ENCODE measurements at places on chromosomes 7 and 10. TPM values are rescaled to one million over a fixed set of nuclear protein-coding genes. Genes with fewer than 3 reads are reported as not detected.
A peak's percentile ranks its signal among the peaks of the same experiment; 100 is the strongest.

- H3K4me1 ChIP-seq, result peaks cover 15% of the 10 kb centered on the region
- H3K27me3 ChIP-seq, result no peaks in the 10 kb centered on the region
- H3K27ac ChIP-seq, result no peak overlapping the region
- H3K4me3 ChIP-seq, result no peak overlapping the region
- H3K36me3 ChIP-seq, result no peaks in the 10 kb centered on the region
- DNase-seq, result no peak
These were observed 152.6 kb downstream of the PLCE1 start for GRCh38 chr10:94146313-94146712.

DNA sequence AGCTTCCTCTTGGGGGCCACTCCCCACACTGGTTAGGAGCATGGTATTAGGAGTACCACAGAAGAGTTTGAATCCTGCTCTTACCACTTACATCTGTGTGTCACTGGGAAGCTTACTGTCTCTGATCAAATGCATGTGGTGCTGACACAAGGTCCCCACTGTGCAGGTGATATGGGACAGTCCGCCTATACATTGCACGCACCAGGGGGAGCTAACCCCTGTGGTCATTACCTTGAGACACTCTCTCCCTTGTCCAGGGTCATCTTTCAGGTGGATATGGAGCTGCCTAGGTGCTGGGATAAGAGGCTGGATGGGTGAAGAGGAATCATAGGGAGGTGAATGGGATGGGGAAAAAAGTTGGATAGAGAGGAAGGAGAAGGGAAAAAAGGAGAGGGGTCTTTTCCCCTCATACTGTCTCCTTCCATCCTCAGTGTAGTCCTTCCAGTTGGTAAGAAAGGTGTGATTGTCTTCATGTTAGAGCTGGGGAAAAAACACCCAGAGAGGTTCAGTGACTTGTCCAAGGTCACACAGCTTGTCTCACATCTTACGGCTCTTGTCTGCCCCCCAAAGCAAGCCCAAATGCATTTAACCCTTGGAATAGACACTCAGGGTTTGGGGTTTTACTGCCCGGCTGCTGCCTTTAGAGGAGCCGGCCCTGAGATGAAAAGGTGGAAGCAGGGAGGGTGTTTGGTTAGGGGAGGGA, 125.9 kb downstream of the CDH23 start:
- no peaks in the 10 kb centered on the region for H3K4me1 ChIP-seq
- H3K27me3 ChIP-seq, result no peaks in the 10 kb centered on the region
- H3K4me3 ChIP-seq, result no peak overlapping the region
- DNase-seq, result no peak
- no peak overlapping the region for H3K27ac ChIP-seq

DNA sequence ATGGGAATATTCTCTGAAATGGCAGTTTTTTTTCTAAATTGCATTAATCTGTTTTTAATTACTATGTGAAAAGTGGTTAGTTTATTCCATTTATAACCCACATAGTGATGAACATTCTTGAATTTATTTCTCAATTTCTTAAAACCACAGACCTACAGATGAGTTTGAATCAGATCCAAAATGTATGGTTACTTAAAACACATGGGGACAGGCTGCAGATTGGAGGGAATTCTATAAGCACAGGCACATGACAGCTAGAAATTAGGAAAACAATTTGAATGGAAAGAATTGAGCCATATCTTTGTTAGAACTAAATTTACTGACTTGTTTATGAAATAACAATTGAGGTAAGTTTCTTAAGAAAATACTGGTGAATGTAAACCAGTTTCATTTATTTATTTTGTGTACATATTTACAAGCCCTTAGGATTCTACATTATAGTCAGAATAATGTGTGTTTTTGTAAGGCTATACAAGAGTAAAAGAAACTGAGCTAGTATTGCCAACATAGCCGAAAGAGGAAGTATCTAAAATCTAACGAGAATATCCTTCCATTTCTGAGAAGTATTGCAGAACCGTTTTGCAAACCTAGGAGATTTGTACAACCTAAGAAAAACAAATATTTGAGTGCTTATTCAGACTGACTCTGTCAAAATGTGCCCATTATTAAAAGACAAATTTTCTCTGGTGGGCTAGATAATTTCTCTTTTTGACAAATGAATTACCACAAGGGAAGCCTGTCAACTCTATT, 434.3 kb upstream of the SEMA3D start:
- no peaks in the 10 kb centered on the region for H3K36me3 ChIP-seq
- no peaks in the 10 kb centered on the region for H3K27me3 ChIP-seq
- H3K4me3 ChIP-seq, result no peak overlapping the region
- no peak for DNase-seq
- H3K4me1 ChIP-seq, result no peaks in the 10 kb centered on the region

DNA sequence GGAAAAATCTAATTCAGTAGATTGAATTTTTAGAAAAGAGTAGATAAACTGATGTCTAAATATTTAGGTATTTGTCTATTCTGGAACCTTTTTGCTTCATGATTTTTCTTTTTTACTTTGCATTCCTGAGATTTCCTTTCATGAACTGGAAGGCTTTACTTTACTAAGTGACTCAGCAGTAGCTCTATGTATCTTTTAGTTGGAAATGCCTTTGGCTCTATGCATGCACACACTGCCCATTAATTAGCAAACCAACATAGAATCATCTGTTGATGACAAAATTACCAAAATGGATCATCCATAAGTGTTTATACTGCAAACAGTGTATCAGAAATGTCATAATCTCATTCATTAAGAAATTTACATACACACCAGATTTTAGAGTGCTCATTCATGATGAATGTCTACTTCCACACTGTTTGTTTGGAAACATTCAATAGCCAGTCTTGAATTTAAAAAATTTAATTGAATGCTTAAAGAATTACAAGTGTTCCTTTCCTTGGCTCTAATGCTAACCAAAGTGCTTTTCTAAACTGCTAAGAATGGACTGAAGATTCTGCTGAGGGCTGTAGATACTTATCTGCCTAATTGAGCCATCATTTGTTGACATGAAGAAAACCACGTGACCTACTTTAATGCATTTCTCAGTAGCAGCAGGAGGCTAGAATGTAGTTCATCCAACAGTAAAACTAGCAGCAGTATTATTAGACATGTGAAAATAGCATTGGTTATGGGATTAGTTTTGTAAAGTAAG, 282.0 kb downstream of the ADK start:
- no peaks in the 10 kb centered on the region for H3K36me3 ChIP-seq
- H3K27ac ChIP-seq, result no peak overlapping the region
- H3K27me3 ChIP-seq, result no peaks in the 10 kb centered on the region
- no peak for DNase-seq

The TRPV5 gene
- total RNA-seq, result not detected

DNA sequence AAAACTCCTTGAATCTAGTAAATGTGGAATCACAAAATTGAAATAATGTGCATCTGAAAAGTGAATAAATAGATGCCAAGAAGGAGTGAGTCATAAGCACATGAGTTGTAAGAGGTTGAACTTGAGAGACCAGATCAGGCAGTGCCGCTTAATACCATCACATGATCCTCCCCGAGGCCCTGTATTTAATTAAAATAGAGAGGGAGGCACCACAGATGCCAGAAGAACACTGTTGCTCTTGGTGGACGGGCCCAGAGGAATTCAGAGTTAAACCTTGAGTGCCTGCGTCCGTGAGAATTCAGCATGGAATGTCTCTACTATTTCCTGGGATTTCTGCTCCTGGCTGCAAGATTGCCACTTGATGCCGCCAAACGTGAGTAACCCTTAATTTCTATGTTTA, at the start of gene GPNMB:
Gene GPNMB, plus strand, starts transcription at position 221 of the 400 bp plus-strand sequence. Its CDS starts 83 bp downstream, at position 304.
- no peaks in the 10 kb centered on the region for H3K36me3 ChIP-seq
- peaks cover 6% of the 10 kb centered on the region for H3K4me1 ChIP-seq

The OR2A42 gene
- 0.33 TPM for total RNA-seq

The MBL2 gene
- not detected for total RNA-seq

DNA sequence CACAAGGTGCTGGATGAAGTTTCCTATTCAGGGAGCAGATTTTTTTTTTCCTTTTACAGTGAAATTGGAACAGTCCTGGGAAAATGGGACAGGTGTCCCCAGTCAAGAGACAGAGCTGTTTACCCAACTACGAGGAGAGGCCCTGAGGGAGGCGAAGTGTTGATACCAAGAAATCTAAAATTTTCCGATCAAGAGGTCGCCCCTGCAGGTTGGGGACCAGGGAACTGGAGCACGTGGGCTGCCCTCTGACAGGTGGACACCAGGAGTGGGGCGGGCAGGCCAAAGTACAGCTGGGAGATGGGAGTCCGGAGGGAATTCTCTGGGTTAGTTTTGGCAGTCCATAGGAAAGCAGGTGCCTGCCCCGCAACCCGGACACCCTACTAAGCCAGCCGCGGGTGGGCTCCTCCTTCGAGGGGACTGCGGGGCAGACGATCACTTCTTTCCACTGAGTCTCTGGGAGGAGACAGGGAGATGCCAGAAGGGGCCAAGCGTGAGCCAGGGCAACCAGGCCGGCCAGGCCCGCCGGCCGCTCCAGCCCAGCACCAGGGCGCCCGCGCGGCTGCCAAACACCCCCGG, 965 bp upstream of the CAMK1D start:
- peak overlapping the region; percentile 59 for H3K4me3 ChIP-seq
- H3K27me3 ChIP-seq, result peaks cover 5% of the 10 kb centered on the region
- H3K27ac ChIP-seq, result peak overlapping the region; percentile 73
- H3K36me3 ChIP-seq, result no peaks in the 10 kb centered on the region
- DNase-seq, result no peak
- H3K4me1 ChIP-seq, result peaks cover 12% of the 10 kb centered on the region

- H3K4me3 ChIP-seq, result no peak overlapping the region
- H3K27ac ChIP-seq, result no peak overlapping the region
- peaks cover 4% of the 10 kb centered on the region for H3K4me1 ChIP-seq
- no peak for DNase-seq
- H3K36me3 ChIP-seq, result no peaks in the 10 kb centered on the region
- H3K27me3 ChIP-seq, result peaks cover 11% of the 10 kb centered on the region
These were observed 5.1 kb downstream of the GSTO2 start for GRCh38 chr10:104273899-104274575.

DNA sequence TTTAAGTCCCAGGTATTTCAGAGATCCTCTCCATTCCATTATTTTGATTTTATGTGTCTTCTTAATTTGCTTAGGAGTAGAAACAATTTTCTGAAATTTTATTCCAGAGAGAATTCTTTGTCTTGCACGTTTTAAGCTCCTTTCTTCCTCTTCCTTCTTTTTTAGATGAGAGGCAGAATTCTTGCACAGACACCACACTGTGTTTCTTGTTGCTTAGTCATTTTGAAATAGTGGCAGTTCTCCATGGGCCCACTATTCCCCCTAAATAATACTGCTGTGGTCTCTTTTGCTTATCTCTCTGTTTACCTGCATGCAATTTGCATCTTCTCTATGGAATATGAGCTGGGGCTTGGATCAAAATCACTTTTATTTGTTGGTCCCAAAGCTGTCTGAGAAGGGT, 54.3 kb upstream of the WAC start:
- no peaks in the 10 kb centered on the region for H3K4me1 ChIP-seq
- H3K36me3 ChIP-seq, result no peaks in the 10 kb centered on the region
- H3K4me3 ChIP-seq, result no peak overlapping the region
- no peak for DNase-seq
- no peaks in the 10 kb centered on the region for H3K27me3 ChIP-seq

The LIPF gene
- total RNA-seq, result not detected

The LBX1 gene
- 25.9 TPM for total RNA-seq

The MOGAT3 gene
- not detected for total RNA-seq

The COL17A1 gene
- not detected for total RNA-seq

The ZNF33A gene
- total RNA-seq, result 31.1 TPM

The GIMAP8 gene
- 5.4 TPM for total RNA-seq

The CDH23 gene
- total RNA-seq, result 1.6 TPM

- H3K4me1 ChIP-seq, result peaks cover 12% of the 10 kb centered on the region
- DNase-seq, result no peak
- no peaks in the 10 kb centered on the region for H3K27me3 ChIP-seq
- H3K27ac ChIP-seq, result peak overlapping the region; percentile 78
- H3K36me3 ChIP-seq, result no peaks in the 10 kb centered on the region
These were observed 461 bp upstream of the ETV1 start for GRCh38 chr7:13989949-13990305.

- H3K4me1 ChIP-seq, result no peaks in the 10 kb centered on the region
- DNase-seq, result no peak
- no peak overlapping the region for H3K27ac ChIP-seq
- H3K36me3 ChIP-seq, result no peaks in the 10 kb centered on the region
These were observed 170.4 kb upstream of the C7orf33 start for GRCh38 chr7:148419856-148420832.

- no peaks in the 10 kb centered on the region for H3K36me3 ChIP-seq
- H3K27me3 ChIP-seq, result no peaks in the 10 kb centered on the region
- H3K4me1 ChIP-seq, result no peaks in the 10 kb centered on the region
- no peak for DNase-seq
- H3K27ac ChIP-seq, result no peak overlapping the region
These were observed 144.6 kb upstream of the GPR26 start for GRCh38 chr10:123521556-123521955.

DNA sequence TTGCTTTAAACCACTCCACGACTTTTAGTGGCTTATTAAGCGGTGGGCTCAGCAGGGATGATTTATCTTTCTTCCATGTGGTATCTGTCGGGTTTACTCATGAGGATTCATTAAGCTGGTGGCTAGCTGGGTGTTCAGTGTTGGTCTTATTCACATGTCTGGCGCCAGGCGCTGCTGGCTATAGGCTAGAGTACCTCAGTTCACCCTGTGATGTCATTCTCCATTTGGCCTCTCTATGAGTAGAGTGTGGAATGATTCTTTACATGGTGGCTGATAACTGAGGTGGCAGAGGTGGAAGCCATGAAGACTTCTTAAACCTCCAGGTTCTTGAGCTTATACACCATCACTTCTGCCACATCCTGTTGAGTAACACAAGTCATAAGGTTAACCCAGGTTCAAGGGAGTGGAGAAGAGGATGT, 115.4 kb downstream of the MLLT10 start:
- H3K27me3 ChIP-seq, result no peaks in the 10 kb centered on the region
- no peaks in the 10 kb centered on the region for H3K36me3 ChIP-seq
- H3K4me1 ChIP-seq, result peaks cover 7% of the 10 kb centered on the region
- no peak for DNase-seq
- no peak overlapping the region for H3K4me3 ChIP-seq

- no peak overlapping the region for H3K4me3 ChIP-seq
- H3K27me3 ChIP-seq, result no peaks in the 10 kb centered on the region
These were observed 157.0 kb upstream of the CACNA2D1 start for GRCh38 chr7:82600531-82600930.

DNA sequence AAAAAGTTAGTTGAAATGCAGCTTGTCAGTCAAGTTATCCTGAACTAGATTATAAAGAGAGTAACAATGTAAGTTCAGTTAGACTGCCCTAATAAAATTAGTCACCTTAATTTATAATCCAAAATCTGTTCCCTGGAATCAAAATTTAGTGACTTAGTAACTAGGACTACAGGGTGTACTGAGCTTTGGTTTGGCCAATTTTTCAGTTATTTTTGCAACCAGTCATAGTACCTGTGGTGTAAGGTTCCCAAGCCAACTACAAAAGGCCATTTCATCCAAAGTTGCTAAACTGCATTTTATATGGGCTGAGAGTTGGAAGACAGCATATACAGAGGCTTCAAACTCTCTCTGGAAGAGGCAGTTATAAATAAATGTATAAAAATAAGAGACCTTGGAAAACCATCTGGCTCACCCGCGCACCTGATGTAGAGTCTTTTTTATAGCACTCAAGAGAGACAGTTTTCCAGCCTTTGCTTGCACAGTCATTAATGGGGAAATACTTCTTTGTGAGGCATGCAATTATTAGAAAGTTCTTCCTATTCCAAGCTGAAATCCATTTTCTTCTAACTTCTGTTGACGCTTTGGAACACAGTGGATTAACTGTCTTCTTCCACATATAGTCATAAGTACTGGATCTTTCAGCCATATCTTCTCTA, 59.2 kb downstream of the PUS7 start:
- H3K36me3 ChIP-seq, result peaks cover 42% of the 10 kb centered on the region
- DNase-seq, result no peak
- peaks cover 13% of the 10 kb centered on the region for H3K4me1 ChIP-seq
- H3K27me3 ChIP-seq, result no peaks in the 10 kb centered on the region
- no peak overlapping the region for H3K4me3 ChIP-seq
- H3K27ac ChIP-seq, result no peak overlapping the region

The SLF2 gene
- 21.8 TPM for total RNA-seq

The INPP5F gene
- 8.7 TPM for total RNA-seq

The ANKRD2 gene
- total RNA-seq, result 1,024 TPM

The OPN1SW gene
- not detected for total RNA-seq

The SHH gene
- not detected for total RNA-seq

The ADIRF gene
- 20.4 TPM for total RNA-seq

The GPNMB gene
- total RNA-seq, result 19.3 TPM
